ENCODE measurements at places on chromosomes 5 and 9. TPM values are rescaled to one million over a fixed set of nuclear protein-coding genes. Genes with fewer than 3 reads are reported as not detected.

DNA sequence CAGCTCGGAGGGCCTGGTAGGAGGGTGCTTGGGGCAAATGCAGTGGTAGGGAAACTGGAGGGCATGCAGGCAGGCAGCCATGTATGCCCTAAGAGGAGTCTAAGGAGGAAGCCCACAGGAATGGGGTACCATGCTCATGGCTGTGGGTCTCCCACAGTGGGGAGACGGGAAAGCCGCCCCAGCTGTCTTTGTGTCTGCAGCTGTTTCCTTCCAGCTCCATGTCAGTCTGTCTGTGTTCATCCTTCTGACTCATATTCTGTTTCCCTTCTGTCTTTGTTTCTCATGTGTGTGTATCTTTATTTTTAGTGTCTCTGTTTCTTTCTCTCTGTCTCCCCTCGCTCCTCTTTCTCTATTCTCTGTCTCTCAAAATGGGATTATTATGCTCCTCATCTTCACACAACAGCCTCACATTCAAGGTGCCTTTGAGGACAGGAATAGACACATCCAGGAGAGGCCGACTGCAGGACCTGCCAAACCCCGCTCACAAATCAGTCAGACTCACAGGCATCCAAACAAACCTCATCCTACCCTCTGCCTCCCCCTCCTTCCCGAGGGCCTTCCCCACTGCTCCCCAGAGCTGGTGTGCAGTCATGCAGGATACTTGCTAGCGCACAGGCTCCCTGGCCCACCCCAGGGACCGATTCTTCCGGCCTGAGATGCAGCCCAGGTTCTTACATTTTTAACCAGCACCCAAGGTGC lies 68.4 kb upstream of the RARS1 start:
- no peak overlapping the region for H3K4me3 ChIP-seq
- no peaks in the 10 kb centered on the region for H3K4me1 ChIP-seq
- H3K36me3 ChIP-seq = no peaks in the 10 kb centered on the region
- DNase-seq = no peak
- H3K27me3 ChIP-seq = no peaks in the 10 kb centered on the region
- H3K27ac ChIP-seq = no peak overlapping the region

DNA sequence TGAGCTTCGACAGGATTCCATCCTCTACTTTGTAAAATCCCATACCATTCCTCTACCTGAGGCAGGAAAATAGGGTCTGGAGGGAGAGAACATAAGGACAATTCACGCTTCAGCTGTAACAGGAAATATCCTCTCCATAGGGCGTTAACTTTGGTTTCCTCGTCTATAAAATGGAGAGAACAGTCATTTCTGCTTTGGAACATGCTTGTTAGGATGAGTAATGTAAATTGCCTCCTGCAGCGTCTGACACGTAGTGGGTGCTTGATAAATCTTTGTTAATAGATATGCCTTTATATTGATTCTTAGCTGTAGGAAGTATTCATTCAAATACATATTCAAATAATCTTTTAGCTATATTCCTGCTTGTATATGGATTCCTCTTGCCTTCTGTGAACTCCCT lies 711 bp upstream of the SUB1 start:
- H3K4me1 ChIP-seq = no peaks in the 10 kb centered on the region
- peaks cover 16% of the 10 kb centered on the region for H3K36me3 ChIP-seq
- no peaks in the 10 kb centered on the region for H3K27me3 ChIP-seq
- H3K4me3 ChIP-seq = peak overlapping the region; percentile 97
- DNase-seq = no peak
- H3K27ac ChIP-seq = no peak overlapping the region

DNA sequence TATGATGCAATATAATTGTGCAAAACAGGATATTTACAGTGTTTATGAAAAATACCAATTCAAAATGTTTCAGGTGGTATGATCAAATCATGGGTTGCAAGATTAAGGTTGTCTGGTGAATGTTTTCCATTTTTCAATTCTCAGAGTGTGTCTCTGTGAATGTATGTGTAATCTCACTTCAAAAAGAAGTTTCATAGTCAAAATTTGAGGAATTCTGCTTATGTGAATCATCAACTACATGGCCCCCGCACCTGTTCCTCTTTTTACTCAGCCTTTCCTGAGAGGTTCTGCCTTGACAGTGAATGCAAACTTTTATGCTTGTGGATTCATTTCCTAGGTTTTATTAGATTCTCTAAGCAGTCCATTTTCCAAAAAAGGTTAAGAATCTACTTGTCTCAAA lies 32.1 kb downstream of the KCTD16 start:
- H3K27ac ChIP-seq = no peak overlapping the region
- H3K36me3 ChIP-seq = no peaks in the 10 kb centered on the region
- H3K27me3 ChIP-seq = peaks cover 29% of the 10 kb centered on the region
- no peaks in the 10 kb centered on the region for H3K4me1 ChIP-seq
- no peak overlapping the region for H3K4me3 ChIP-seq

- DNase-seq = no peak
- H3K4me3 ChIP-seq = peak overlapping the region; percentile 85
- no peak overlapping the region for H3K27ac ChIP-seq
- peaks cover 30% of the 10 kb centered on the region for H3K36me3 ChIP-seq
These were observed 3.8 kb upstream of the MSMP start for GRCh38 chr9:35757892-35758275.

The SPATA31A3 gene
- not detected for total RNA-seq
